Mesothelial cell of epicardium (in vitro differentiated cells): ENCODE measurements at places on chromosomes 6 and 20. TPM values are rescaled to one million over a fixed set of nuclear protein-coding genes. Genes with fewer than 3 reads are reported as not detected.

Gene JAG1
- total RNA-seq: 70.6 to 74.1 TPM (median 70.9 TPM) in 3 replicates

DNA sequence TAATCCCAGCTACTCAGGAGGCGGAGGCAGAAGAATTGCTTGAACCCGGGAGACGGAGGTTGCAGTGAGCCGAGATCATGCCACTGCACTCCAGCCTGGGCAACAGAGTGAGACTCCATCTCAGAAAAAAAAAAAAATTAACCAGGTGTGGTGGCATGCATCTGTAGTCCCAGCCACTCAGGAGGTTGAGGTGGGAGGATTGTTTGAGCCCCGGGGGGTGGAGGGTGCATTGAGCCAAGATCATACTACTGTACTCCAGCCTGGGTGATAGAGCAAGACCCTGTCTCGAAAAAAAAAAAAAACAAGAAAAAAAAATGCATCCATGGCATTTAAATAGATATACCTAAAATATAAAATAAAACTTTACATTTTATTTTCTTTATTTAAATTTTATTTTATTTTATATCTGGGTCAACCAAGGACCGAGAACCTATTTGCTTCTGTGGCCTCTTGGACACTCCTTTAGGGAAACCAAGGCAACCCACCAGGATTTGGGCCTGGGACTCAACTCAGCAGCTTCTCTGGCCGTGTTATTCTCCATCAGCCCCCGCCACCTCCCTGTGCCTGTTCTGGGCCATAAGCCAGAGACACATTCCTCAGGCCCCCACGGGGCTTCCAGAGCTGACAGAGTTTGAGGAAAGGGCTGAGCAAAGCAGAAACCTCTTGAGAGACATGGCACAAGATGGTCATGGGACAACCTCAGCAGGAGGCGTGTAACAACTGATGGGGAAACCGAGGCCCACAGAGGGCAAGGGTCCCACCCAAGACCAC is 6.2 kb downstream of the SNTA1 start:
- peaks cover 11% of the 10 kb centered on the region for H3K36me3 ChIP-seq
- peaks cover 7% of the 10 kb centered on the region for H3K4me1 ChIP-seq
- peak; percentile 59 for DNase-seq

Gene AGER
- 23.7 to 28.1 TPM (median 27.5 TPM) in 3 replicates for total RNA-seq

Gene ZNF165
- total RNA-seq: 3.7 to 4.6 TPM (median 4.0 TPM) in 3 replicates

Gene TEAD3
- total RNA-seq: 88.2 to 91.8 TPM (median 91.4 TPM) in 3 replicates
